Kasumi-1 (cell line): ENCODE measurements at places on chromosomes 1 and 21.

DNA sequence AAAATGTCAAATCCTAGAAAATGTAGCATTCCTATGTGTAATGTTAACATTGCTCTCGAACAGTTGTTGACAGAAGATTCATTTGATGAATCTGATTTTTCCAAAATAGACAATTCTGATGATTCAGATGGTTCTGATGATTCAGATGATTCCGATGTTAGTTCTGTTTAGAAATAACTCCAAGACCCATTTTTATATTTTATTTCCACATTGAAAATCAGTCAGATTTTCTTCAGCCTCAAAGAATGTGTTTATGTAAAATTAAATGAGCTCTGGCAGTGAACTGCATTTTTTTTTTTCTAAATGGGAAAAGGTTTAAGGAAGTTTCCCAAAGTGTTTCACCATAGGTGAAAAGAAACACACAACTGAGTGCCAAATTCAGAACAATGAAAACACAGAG is 136.5 kb downstream of the TSEN15 start:
- no peak for DNase-seq

GRCh38 chr1:221532071-221532773 is 209.7 kb downstream of the DUSP10 start:
- DNase-seq: no peak

- DNase-seq: no peak
Measured at GRCh38 chr1:23421753-23422240, 2.8 kb downstream of the TCEA3 start.

DNA sequence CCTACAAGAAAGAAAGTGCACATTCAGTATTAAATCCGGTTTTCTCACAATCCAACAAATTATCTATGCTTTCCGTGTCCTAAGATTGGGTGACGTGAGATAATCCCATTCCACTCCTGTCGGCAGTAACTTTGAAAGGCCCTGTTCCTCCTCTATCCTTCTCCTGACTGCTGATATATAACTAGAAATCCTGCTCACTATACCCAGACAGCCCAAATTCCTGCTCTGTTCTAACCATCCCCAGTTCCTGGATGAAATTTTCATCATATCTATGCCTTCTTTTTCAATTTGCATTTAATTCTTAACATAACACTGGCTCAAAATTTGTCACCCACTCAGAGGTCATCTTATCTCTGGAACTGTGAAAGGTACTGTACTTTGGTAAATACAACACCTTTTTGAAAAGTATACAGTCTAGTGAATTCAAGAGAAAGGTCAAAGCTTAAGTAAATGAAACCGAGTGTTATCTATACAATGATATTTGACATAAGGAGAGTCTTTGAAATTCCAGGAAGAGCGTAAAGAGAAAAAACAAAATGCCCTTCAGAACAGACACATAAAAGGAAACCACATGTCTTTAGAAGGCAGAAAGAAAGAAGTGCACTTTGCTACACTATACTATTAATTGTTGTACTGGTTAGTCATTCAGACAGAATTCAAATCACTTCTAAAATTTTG is 200.5 kb upstream of the NEGR1 start:
- DNase-seq: no peak

DNA sequence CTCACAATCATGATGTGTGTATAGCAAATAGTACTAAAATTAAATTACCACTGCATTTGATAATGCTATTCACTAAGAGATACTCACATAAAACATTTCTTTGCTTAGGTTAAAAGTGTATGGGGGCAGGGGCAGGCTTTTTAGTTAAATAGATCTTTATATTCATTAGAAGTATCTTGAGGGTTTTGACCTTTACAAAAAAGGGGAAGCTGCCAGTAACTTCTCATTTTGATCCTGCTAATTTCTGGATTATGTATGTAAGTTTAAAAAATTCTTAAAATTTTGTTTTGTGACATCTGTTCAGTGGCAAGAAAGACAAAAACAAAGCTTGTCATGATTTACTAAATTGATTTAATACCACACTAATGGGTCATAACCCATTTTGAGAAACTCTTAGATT is 45.8 kb upstream of the S1PR1 start:
- DNase-seq: peak; percentile 34

- no peak for DNase-seq
Measured at GRCh38 chr1:45009956-45010854, 919 bp downstream of the HECTD3 start.

GRCh38 chr1:212164095-212164872 is 120.9 kb upstream of the PPP2R5A start:
- no peak for DNase-seq

DNA sequence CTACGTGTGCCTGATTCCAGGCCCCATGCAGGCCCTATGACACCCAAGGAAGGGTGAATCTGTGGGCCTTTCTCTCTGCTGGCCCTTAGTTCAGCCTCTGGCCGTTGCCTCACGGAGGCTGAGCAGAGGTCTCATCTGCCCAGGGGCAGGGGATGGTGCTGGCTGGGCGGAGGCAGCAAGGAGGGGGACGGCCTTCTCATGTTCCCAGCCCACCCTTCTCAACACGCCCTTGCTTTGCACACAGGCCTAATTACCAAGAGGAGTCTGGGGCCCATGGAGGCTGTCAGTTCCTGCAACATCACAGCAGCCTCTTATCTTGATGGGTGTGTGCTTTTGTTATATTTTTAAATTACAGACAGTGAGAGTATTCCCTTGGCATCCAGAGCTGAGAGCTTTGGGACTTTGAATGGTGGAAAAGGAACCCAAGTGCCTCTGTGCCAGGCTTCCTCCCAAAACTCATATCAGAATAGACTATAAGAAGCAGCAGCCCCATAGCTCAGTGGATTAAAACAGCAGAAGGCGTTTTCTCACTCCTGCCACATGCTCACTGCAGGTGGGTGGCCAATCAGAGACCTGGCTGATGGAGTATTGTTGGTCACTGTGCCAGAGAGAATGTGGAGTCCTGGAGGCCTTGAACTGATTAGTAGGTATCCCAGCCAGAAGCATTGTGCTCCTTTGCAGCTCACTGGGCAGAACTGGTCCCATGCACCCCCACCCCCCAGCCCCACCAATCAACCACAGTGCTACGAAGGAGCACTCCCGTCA is 164.9 kb downstream of the CAMTA1 start:
- DNase-seq: no peak

- peak; percentile 69 for DNase-seq
Measured at GRCh38 chr1:245337829-245338484, 183.2 kb downstream of the KIF26B start.

DNA sequence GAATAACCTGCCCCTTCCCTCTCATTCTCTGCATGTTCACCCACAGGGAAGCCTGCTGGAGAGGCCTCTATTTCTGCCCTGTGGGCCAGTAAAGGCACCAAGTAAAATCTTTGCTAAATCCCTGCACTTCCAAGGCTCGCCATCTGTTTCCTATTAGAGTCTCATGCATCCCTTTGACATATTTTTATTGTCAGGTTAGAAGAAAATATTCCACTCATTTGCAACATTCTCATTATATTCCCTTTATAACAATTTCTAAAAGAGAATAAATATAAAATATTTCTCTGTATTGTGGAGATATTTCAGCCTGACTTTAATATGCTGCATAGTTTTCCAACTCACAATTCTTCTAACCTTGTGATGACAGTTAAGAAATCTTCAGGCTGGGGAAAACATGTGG is 340.4 kb upstream of the VAMP3 start:
- DNase-seq: no peak

GRCh38 chr1:236853921-236854604 is 59.0 kb downstream of the MTR start:
- DNase-seq: no peak

DNA sequence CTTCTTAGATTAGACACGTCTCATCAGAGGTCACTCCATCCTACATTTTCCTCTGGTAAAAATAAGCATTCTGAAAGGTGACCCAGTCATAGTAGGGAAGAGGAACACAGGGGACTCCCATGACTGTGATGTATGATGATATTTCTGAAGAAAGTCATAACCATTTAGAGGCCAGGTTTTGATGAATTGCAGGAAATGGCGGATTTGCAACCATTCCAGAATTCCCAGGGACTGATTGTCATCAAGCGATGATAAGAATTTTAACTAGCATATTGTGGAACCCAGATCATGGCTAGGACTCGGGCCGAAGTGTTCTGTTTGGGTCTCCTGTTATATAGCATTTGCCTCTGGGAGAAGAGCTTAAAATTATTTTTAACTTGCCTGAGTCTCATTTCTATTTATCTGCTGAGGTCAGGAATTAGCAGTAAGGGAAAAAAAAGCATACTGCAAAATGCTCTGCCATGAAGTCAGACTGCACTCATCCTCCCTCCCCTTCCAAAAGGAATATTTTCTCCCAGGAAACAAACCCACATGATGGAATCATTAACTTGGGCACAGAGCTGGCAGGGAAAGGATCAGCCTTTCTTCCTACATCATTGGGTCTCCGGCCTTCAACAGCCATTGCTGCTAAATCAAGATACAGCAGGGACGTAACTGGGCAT is 286.7 kb downstream of the HLX start:
- no peak for DNase-seq

DNA sequence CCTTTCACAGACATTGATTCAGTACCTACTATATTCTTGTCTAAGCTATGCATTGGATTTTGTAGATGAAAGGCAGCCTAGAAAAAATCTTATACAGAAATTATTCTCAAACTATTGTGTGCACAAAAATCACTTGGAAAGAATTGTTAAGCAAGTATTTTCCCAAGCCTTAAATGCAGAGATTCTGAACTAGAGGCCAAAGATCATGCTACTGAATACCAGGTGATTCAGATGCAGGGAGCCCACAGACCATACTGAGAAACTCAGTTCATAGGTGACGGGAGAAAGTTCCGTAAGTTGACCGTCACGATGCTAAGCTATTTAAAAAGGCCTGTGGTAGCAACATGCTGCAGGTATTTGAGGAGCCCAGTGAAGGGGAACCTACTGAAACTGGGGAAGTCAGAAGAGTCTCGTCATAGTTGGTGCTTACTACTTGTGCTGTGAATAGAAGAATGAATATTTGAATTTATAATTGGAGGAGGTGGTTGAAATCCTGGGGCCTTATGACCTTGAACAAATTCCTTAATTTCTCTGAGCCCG is 150.8 kb downstream of the NFIA start:
- no peak for DNase-seq

GRCh38 chr1:95058974-95059373 is 13.8 kb downstream of the ALG14 start:
- DNase-seq: no peak

GRCh38 chr21:34004974-34005373 is 68.4 kb upstream of the MRPS6 start:
- no peak for DNase-seq

- no peak for DNase-seq
Measured at GRCh38 chr1:2969011-2969844, 52.0 kb upstream of the ACTRT2 start.

GRCh38 chr1:176745945-176746344 is 283.0 kb downstream of the PAPPA2 start:
- DNase-seq: no peak

DNA sequence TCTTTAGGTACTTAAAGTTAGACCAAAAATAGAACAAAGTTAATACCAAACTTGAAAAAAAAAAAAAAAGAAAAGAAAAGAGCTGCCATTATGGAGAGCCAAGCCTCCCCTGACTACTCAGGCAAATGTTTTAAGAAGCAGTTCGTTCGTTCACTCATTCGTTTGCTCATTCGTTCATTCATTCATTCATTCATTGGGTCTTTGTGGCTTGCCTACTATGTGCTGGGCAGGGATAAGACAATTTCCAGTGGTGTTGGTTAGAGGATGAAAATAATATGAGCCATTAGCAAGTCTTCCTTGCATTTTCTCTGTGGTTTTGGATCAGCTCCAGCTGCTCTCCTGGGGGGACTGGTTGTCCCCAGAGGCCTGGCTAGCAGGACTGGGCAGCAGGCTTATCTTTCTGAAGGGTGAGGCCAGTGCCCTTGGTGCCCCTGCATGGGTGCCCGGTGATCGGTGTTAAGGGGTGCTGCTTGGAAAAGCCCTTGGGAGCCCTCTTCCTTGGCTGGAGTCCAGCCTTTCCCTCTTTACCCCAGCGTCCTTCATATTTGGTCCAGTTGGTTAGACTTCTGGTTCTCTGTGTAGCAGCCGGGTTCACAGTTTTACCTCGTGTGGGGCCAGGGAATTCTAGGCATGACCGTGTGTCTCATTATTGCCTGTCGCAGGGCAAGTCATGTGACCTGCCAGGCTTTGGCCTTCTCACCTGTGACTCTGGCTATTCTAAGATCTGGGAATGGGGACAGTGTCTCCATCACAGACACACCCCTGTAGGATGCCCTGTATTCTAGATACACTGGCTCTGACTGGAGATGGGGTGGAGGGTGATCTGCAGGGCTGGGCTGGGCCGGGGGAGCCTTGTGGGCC is 32.8 kb downstream of the LHX4 start:
- no peak for DNase-seq

GRCh38 chr1:226598455-226598849 is 49.9 kb downstream of the STUM start:
- no peak for DNase-seq

GRCh38 chr1:166237675-166238074 is 70.9 kb upstream of the FAM78B start:
- no peak for DNase-seq

- peak; percentile 54 for DNase-seq
Measured at GRCh38 chr1:25140073-25140797, 92.1 kb downstream of the SYF2 start.

DNA sequence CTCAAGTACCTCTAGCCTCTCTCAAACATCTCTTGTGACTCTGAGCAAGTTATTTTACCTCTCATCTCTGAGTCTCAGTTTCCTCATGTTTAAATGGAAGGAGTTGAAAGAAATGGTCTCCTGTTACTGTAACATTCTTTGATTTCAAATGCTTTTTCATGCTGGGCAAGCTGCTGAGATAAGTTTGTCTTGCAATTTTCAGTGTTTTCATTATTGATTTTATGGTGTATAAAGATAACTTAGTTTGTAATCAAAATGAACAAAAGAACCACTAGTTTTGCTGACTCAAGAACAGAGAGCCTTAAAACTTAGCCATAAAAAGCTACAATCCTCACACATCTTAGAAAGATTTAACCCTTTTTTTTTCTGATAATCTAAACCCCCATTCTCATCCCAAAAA is 4.5 kb downstream of the LIPI start:
- no peak for DNase-seq

DNA sequence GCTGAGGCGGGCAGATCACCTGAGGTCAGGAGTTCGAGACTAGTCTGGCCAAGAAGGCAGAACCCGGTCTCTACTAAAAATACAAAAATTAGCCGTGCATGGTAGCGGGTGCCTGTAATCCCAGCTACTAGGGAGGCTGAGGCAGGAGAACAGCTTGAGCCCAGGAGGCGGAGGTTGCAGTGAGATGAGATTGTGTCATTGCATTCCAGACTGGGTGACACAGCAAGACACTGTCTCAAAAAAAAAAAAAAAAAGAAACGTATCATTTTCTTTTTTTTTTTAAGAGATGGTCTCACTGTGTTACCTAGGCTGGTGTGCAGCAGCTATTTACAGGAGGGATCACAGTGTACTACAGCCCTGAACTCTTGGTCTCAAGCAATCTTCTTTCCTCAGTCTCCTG is 47.3 kb downstream of the ITGB3BP start:
- no peak for DNase-seq

- DNase-seq: no peak
Measured at GRCh38 chr21:43994646-43995045, 17.5 kb upstream of the TRAPPC10 start.

GRCh38 chr1:248786156-248786555 is 30.6 kb upstream of the LYPD8 start:
- DNase-seq: no peak

- DNase-seq: no peak
Measured at GRCh38 chr1:225842074-225842473, 32.1 kb downstream of the EPHX1 start.

- no peak for DNase-seq
Measured at GRCh38 chr21:34792504-34793089, 123.8 kb downstream of the CLIC6 start.
